Thoracic aorta endothelial cell (primary cell): ENCODE measurements at places on chromosomes 2 and 18. TPM values are rescaled to one million over a fixed set of nuclear protein-coding genes. Genes with fewer than 3 reads are reported as not detected.

The UGT1A7 gene
- total RNA-seq, result not detected in 2 replicates

The G6PC2 gene
- total RNA-seq, result not detected in 2 replicates

The STPG4 gene
- total RNA-seq, result 0.13 and 0.65 TPM in 2 replicates

The YPEL5 gene
- total RNA-seq, result 45.6 and 51.2 TPM in 2 replicates

The GPR35 gene
- total RNA-seq, result 0.13 and 0.14 TPM in 2 replicates

The CFAP210 gene
- not detected in 2 replicates for total RNA-seq

The CYP1B1 gene
- 0.53 and 0.79 TPM in 2 replicates for total RNA-seq
